AG04450 (cell line): ENCODE measurements at places on chromosomes 11 and 22.

DNA sequence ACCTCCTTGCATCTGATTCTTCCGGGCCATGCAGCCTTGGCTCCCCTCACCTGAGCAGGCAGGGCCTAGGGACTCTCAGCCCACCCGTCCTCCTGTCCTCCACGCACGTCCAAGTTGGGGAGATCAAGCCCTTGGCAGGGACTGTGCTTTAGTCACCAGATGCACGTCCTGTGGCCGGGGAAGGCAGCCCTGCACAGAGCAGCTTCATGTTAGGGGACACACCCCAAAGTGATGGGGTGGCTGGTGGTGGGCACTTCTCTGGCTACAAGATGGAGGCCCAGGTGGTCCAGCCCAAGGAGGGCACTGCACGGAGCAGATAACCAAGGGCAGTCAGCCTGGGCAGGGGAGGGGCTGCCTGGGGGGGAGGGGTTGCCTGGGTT, 1.2 kb downstream of the MUC5B start:
- no peak for DNase-seq

DNA sequence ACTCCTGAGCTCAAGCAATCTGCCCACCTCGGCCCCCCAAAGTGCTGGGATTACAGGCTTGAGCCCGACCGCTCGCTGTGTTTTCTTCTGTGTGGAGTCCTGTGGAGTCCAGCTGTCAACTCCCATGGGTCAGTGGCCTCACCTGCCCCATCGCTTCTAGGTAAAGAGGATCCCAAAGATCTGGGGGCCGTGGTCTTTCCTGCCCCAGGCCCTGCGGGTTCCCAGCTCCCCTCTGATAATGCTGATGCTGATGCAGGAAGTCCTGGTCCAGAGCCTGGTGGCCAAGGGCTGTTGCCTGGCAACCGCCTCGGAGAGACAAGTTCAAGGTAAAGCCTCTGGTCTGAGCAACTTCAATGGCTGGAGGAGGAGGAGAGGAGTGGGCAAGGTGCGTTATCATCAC, 9.6 kb downstream of the SSTR3 start:
- no peak for DNase-seq

- DNase-seq: no peak
These were observed 19.8 kb upstream of the OOSP1 start for GRCh38 chr11:59918480-59918879.

GRCh38 chr22:31962387-31963125, 18.2 kb downstream of the YWHAH start:
- no peak for DNase-seq

- DNase-seq: no peak
These were observed 119.4 kb downstream of the TRIM44 start for GRCh38 chr11:35781861-35782470.

DNA sequence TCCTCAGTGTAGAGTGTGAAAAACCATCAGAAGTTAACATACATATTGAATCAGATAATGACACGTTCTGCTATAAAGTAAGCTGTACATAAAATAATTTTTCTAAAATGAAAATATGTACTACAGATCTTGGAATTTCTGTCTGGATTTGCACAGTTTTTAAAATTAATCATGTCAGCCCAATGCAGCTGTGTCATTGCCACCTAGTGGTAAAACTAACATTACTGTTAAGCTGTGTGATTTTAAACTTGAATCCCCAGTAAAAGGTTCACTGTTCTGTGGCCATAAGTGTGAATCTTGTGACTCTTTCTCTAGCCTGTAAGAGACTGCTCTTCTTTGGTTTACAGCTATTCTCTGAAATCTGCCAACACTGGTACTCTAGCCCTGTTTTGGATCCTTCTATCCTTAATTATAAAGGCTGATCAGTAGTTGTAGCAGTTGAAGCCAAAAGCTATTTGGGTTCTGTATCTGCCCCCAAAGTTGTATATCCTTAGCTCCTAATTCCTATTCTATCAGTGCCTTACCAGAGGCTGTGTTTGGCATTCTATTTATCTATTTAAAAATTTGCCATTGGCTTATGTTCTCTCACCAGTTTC, 4.0 kb downstream of the JRKL start:
- peak; percentile 4 for DNase-seq

DNA sequence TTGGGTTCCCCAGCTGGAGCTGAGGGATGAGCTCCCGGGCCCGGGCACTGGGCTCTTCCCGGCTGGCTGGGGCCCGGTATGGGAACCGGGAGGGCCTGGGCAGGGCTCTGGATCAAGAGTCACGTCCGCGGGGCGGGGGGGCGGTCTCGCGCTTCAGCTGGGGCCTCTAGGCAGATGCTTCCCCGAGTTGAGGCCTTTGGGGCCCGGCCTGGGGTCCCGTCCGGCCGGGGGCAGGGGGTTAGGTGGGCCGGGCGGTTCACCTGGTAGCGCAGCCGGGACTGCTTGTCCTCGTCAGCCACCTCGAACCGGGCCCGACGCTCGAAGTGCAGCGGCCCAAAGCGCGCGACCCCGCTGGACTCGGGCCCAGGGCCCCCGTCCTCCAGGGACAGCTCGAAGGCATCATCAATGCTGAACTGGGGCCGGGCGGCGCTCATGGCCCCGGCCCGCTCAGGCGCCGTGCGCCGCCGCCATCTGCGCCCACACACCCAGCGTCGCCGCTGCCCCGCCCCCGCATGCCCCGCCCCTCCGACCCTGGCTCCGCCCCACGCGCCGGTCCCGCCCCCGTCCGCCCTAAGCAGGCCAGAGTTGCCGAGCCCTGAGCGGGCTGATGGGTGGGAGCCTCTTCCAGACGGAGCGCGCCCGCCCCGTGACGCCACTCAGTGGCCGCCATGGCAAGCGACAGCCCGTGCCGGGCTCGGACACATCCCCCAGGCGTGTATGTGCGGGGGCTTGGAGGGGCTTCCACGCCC, at the start of gene TMEM134:
Gene TMEM134, minus strand, starts transcription at position 493 of the 749 bp plus-strand sequence. Its CDS starts 59 bp downstream, at position 434.
- DNase-seq: peak; percentile 69
